ENCODE measurements at places on chromosomes 2 and 18. TPM values are rescaled to one million over a fixed set of nuclear protein-coding genes. Genes with fewer than 3 reads are reported as not detected.

Gene TUBA3E
- not detected for total RNA-seq

Gene GCKR
- not detected for total RNA-seq

Gene MDH1B
- total RNA-seq: 1.9 TPM

DNA sequence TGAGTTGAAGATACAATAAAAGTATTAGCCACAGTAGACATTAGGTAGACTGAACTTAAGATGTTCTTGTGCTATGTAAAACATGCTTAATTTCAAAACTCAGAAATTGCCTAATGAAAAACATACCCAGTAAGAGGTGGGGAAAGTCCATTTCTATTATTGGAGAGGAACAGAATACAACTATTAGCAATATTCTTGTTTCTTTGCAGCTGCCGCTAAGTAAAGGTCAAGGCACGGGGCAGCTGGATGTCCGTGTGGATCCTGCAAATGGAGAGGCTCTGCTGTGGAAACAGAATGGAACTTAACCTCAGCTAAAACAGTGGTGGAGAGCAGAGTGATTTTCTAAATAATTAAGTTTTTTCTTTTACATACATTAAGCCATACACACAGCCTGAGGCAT lies 139.2 kb upstream of the ARHGAP28 start:
- DNase-seq: no peak

Gene TSPYL6
- not detected for total RNA-seq

DNA sequence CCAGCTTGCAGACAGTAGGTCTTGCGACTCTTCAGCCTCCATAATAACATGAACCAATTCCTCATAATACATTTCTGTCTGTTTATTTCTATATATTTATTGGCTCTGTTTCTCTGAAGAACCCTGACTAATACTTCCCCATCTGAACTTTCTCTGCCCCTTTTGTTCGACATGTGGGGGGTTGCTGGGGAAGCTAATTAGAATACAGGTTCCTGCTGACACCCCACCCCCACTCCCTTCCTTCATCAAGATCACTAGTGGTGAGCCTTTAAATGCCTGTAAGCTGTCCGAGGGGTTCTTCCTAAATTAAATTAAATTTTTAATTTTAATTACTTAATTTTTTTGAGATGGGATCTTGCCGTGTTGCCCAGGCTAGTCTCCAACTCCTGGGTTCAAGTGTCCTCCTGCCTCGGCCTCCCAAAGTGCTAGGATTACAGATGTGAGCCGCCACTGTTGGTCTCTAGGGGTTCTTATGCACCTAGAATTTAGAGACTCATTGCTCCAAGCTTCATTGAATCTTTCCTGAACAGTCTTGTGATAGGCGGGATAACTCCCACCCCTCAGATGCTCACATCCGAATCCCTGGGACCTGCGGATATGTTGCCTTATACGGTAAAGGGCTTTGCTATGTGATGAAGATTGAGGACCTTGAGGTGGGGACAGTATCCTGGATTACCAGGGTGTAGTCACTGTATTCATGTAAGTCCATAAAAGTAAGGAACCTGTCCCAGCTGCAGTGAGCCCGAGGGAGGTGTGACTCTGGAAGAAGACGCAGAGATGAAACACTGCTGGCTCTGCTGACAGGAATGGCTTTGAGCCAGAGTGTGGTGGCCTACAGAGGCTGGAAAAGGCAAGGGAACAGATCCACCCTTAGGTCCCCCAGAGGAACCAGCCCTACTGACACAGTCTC lies 26.2 kb downstream of the HPCAL1 start:
- no peak for DNase-seq

DNA sequence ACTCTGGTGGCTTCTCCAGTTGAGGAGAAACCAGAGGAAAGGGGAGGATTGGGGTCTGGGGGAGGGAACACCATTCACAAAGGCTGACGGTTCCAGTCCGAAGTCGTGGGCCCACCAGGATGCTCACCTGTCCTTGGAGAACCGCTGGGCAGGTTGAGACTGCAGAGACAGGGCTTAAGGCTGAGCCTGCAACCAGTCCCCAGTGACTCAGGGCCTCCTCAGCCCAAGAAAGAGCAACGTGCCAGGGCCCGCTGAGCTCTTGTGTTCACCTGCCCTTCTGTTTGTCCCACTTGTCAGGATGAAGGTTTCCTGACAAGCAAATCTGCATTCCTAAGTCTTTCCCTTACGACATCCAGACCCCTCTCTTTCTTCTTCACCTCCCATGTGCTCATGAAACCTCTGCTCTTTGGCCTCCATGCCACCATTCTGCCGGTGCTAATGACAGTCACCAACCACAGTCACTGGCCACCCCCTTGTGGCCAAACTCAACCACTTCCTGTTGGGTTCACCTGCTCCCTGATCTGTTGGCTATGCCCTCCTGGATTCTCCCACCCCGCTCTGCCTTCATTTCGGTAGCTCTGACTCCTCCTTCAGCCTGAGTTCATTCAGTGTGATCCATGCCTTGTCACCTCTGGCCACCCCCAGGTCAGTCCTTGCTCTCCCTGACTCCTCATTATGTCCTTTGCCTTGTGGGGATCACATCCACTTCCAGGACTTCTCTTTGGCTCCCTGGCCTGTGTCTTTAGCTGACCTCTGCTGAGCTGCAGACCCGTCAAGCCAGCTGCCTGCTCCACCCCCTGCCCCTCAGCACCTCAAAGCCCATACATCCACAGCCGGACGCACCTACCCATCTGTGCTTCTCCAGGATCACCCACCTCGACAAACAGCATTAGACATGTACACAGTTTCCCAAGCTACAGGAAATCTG lies 17.6 kb downstream of the EMX1 start:
- no peak for DNase-seq

DNA sequence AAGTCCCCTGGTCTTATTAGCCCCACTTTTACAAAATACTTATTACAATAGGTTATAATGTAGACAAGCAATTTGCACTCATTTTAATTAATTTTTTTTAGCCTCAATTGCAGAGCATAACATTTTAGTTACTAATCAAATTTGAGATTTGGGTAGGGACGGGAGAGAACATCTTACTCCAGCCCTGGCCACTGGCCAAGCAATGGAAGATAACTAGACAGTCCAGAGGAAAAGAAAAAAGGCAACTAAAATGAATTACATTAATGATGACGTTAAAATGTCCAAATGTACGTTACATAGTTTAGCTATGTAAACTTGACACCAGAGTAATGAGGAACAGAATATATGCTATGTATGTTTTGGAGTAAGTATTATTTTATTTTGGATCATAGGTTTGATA lies 11.0 kb upstream of the CAVIN2 start:
- DNase-seq: no peak

Gene DRC1
- 0.41 TPM for total RNA-seq

Gene PASK
- 8.0 TPM for total RNA-seq

DNA sequence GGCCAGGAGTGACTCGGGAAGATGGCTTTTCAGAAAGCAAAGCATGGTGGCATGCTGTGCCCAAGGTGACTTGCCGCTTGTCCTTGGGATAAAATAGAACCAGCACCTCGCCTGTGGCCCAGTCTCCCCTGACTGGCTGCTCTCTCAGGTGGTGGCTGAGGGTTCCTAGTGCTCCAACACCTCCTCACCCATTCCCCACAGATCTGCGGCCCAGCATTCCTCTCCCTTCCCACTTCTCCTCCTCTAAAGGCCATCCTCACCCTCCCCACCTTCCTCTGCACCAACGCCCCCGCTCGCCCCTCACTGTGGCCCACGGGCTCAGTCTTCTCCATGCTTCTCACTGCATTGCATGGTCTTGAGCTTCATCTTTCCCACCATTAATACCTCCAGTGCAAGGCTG lies 132.4 kb downstream of the PXDN start:
- DNase-seq: no peak

Gene CD8B
- total RNA-seq: not detected

GRCh38 chr18:5463831-5464230 lies 80.0 kb downstream of the EPB41L3 start:
- DNase-seq: no peak

DNA sequence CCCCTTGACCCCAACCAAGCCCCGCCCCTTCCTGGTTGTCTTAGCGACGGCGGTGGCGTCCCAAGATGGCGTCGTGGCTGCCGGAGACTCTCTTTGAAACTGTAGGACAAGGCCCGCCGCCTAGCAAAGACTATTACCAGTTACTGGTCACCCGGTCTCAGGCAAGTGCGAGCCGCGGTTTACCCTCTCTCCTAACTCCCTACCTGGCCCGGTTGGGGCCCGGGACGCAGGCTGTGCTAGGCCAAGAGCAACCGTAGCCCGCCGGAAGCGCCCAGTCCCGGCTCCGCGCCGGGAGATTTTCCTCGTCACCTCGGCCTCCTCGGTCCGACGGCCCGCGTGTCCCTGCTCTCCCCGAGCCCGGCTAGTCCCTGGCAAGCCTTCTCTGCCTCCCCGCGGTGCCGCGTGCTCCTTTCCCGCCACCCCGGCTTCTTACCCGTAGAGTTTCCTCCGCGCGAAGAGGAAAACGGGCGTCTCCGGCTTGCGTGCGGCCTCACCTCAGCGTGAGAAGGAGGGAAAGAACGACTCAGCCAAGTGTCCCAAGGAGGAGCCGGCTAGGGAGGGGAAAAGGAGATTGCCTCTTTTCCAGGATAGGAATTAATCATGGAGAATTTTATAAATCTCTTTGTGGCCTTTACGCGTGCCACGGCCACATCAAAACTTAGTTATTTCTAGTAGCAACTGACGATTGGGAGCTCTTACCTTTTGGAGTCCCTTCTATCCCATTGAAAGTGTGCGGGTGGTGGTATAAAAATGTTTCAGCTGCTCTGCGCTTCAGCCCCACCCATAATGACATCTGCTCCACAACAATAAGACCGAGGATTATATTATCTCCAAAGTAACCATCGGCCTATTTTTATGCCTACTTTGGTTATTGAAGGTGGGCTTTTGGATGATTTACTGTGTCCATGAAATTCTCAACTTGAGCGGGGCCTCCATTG lies at the start of gene FBXO36:
FBXO36 (plus strand) TSS at position 55 of the 938 bp plus-strand sequence; CDS start at position 66, 11 bp downstream.
- peak; percentile 44 for DNase-seq

DNA sequence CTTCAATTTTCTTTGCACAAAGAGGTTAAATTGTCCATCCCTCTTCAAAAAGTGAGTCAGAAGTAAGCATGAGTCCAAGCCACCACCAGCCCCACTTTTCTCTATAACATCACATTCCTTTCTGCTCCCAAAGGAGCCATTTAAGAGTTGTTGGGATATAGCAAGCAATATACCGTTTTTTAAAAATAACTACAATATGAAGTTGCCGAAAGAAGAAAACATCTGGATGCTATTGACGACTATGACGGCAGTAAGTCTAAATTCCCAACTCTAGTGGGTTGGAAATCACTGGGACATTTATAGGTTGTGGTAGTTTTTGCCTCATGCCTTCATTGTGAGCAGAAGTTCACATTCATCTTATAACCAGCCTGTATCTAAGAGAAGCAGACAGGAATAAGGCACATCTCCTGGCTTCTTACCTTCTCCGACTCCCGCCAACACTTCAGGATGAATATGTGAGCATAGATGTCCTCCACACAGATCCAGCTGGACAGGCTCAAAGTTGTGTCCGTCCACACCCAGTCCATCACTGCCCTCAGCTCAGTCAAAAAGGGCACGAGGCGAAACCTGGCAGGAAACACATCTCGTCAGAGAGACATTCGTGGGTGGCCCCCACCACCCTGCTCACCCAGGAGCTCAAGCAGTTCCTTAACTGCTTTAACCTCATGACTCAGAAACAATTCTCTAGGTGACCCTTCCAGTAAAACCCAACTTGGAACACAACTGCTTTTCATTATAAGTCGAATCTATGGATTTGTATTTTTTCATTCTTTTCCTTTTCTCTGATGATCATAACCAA lies 163.6 kb downstream of the NAPG start:
- DNase-seq: no peak

DNA sequence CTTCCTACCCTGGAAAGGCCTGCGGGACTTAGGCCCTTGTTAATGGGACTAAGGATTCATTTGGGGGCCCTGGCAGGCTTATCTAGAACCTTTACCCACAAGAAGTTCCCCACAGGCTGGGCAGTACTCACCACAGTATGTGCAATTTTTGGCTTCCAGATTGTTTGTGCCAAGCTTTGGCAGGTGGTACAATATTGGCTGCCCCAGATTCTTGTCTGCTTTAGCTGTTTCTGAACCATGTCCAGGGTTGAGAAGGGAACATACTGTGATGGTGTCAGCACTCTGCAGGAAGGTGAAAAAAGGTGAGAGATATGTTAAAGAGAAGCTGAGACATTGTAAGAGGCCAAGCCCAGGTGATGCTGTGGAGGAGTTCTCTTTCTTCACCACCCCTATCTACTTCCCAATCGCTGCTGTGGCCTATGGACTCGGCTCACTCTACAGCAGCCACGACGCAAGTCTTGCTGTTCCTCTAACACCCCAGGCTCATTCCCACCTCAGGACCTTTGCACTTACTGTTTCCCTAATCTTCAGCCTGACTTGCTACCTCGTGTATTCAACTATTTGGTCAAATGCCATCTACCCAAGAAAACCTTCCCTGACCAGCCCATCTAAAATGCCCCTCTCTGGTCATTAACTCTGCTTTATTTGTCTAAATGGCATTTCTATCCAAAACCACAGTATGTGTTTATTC lies 9.2 kb downstream of the SLC4A5 start:
- DNase-seq: no peak

- peak; percentile 8 for DNase-seq
Observed at GRCh38 chr2:214630402-214631045, 179.0 kb downstream of the BARD1 start.

GRCh38 chr2:29269765-29270109 lies 154.5 kb downstream of the CLIP4 start:
- DNase-seq: no peak

Measured in astrocyte (in vitro differentiated cells and primary cell).